ENCODE measurements at places on chromosomes 12 and 14.

GRCh38 chr14:54803396-54803795, 99.2 kb downstream of the GCH1 start:
- no peak for DNase-seq

DNA sequence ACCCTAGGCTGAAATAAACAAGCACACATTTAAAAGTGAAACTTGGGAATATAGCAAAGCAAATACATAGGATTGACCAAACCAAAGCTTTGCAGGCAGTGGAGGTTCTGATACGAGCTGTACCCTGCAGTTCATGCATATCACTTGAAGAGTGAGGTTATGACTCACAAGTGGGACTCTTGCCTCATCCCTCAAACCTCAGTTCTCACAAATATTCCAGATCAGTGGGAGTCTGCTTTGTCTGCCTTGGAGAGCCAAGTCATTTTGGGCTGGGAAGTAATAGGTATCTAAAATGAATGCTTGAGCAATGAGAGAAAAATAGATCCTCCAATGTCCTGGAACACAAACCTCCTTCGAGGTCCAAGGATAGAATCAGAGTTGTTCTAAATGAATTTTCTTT, 116.4 kb downstream of the LRIG3 start:
- no peak for DNase-seq

DNA sequence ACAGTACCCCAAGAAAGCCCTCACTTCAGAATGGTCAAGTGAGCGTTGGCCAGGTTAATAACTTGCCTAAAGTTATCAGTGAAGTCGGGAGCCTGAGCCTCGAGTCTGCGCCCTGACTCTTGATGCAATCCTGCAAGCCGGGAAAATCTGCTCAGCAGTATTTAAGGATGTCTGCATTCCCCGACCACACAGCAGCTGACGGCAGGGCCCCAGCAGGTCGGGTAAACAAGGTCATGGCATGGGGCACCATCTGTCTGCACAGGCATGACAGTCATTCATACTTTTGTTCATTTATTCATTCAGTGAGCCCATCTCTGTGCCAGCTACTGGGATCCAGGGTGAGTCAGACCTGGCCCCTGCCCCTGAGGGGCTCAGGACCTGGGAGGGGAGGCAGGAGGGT, 11.1 kb downstream of the ABCB9 start:
- no peak for DNase-seq

- DNase-seq, result no peak
Measured at GRCh38 chr14:78162202-78162601, 8.0 kb upstream of the NRXN3 start.

GRCh38 chr14:99516156-99516870, 35.1 kb downstream of the CCNK start:
- DNase-seq, result no peak

DNA sequence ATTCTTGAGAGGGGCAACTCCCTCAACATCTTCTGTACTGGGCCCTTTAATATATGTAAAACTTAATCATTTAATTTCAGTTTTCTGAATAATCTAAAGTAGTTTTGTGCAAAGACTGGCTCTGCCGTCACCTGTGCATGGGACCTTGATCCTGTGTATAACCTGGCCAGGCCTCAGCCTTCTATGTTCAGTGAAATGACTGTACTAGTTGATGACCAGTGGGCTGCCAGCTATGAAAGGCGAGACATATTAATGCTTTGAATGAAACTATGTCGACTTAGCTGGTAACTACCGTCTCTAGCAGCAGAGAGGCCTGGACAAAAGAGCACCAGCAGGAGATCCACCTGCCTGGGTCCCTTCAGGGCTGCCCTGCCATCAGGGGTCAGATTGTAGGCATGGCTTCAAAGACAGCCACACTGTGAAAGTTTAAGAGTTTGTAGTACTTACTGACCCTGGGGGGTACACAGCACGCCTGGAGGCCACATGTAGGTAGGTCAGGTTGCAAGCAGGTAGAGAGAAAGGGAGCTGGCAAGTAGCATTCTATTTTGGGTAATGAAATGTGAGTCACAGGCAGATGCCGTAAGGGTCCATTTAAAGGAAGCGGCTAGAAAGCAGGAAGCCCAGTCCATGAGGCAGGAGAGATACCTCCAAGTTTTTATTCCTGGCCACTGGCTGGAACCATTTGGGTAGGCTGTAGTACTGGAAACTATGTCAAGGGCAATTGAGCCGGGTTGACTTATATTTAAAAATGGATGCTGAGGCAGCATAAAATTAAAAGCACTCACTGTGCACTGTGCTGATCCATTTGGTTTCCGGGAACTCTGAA, 77.2 kb downstream of the BHLHE41 start:
- no peak for DNase-seq

DNA sequence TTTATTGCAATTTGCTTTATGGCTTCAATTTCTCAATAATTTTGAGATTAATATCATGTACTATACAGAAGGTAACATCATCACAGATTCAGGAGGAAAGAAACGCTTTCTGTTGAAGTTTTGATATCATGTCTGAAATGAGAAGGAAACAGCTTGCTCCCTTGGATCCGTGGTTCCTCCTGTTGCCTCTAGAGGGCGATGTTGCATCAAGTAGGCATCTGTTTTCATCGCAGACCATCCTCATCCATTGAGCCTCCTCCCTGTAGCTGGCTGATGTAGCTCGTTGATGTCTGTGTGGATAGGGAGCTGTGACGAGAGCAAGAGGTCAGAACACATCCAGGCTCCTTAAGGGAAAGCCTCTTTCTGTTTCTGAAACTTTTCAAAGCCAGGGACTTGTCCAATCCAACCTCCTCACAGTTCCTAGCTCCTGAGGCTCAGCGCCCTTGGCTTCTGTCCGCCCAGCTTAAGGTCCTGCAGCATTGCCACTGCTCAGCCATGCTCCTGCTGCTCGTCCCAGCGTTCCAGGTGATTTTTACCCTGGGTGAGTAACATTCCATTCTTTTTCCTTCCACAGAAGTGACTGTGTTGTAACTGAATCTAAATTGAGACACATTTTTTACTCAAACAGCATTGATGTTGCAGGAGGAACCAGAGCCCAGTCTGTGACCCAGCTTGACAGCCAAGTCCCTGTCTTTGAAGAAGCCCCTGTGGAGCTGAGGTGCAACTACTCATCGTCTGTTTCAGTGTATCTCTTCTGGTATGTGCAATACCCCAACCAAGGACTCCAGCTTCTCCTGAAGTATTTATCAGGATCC, 304.8 kb upstream of the OR4E1 start:
- no peak for DNase-seq

DNA sequence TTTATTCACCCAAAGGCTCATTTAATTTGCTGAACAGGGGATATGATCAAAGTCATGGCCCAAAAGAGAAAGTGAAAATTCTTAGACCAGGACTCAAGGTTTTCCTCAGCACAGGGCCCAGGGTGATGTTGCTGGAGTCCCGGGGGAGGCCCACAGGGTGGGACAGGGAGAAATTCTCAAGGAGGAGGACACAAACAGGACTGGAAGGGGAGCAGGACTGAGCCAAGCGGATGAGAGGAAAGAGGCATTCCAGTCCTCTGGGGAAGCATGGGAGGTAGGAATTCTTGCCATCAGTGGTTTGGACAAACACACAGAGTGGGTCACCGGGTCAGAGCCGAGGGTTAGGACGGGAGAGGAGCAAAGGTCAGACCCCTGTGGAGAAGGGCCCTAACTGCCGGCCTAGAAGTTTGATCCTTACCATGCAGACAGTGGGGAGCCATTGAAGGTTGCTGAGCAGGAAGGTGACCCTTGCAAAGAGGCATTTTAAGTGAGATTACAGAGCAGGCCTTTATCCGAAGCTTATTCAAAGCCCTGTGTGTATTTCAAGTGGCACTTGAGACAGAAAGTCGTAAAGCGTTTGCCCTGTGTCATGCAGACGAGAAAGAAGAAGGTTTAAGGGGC, 68.4 kb upstream of the PTGR2 start:
- DNase-seq, result no peak

DNA sequence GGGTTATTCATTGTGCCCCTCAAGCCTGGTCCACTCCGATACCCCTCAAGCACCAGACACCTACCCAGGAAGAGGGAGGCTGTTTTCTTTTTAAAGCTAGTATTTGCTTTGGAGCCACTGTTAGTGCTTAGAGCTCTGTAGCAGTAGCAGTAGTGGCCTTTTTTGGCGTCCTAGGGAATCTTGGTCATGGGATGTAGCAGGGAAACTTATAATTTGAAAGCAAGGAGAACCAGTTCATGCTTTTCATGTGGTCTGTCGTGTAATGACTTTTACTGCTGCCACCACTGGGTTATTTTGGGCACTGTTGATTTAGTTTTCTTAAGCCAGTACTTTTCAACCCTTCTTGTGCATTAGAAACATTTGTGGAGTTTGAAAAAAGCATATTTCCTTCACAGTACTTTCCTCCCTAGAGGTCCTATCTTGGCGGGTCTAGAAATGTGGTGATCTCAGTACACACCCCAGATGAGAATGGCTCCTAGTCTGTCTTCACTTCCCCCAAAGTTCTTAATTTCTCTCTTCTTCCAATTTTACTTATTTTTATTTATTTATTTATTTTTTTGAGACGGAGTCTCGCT, 49.7 kb downstream of the MARK3 start:
- no peak for DNase-seq

DNA sequence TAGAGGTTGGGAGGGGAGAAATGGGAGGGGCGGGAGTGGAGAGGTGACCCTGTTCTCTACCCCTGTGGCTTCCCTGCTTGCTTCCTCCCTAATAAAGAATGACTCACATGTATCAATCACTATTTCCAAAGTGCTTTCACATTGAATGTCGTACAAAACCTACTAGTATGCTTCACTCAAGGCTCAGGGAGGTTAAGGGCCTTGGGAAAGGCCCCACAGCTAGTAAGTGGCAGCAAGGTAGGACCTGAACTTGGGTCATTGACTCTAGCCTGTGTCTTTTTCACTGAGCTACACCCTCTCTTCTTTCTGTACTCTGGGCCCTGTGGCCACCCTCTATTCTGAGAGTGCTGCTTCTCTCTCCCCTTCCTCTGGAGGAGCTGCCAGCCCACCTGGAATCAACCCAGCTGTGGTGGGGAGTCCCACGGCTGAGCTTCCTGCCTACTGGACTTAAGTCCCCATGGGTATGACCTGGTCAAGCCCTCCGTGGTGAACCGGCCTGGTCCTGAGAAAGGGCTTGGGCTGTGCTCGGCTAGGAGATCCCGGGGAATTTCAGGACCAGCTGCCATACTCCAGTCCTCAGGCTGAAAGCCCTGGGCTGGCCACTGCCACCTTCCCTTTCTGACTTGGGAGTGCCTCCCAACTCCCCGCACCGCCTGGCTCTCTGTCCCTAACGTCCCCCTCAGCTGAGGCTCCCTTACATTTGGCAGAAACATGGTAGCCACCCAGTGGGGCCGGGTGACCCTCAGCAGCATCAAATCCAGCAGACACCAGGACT, 13.0 kb downstream of the SLC48A1 start:
- DNase-seq, result no peak

GRCh38 chr12:130064999-130065398, 97.3 kb upstream of the FZD10 start:
- DNase-seq, result no peak

- no peak for DNase-seq
Measured at GRCh38 chr12:23356440-23356839, 593.0 kb downstream of the SOX5 start.

DNA sequence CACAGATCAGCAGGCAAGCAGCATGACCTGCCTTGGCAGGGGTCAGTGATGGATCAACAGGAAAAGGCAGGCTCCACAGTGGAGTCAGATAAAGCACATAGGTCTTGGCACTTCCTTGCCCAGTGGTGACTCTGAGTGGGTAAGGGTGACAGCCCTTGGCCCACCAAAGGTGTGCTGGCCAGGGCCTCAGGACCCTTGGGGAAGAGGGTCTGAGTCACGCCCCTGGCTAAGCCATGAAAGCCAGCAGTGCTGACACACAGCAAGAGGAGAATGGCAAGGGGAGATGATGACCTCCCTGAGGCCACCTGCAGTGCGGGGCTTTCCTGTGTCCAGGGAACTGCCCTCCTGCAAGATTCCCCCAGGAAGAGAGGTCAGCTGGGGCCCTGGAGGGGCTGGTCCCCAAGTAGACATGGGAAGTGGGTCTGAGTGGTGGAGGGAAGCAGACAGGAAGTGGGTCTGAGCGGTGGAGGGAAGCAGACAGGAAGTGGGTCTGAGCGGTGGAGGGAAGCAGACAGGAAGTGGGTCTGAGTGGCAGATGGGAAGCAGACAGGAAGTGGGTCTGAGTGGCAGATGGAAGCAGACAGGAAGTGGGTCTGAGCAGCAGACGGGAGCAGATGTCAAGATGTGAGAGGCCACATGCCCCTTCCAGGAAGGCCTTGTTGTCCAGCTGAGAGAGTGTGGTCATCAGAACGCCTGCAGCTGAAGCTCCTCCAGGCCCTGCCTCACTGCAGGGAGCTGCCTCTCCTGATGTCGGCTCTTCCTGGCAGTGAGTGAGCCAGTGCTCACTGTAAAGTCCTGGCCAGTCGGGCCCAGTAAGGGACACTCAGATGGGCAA, 34.8 kb downstream of the DIO3 start:
- no peak for DNase-seq

DNA sequence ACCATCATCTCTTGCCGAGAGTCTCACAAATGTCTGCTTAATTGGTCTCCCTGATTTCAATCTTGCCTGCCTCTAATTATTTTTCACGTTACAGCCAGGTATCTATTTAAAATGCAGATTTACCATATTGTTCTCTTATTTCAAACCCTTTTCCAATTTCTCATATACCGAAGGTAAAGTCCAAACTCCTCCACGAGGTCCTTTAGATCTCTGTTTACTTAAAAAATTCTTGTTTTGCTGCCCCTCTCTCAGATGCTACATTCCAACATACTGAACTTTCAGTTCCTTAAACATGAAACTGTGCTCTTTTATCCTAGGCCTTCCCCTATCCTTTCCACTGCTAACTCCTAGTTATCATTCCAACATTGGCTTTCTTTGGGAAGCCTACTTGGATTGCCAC, 363.9 kb downstream of the CEP128 start:
- DNase-seq, result no peak

DNA sequence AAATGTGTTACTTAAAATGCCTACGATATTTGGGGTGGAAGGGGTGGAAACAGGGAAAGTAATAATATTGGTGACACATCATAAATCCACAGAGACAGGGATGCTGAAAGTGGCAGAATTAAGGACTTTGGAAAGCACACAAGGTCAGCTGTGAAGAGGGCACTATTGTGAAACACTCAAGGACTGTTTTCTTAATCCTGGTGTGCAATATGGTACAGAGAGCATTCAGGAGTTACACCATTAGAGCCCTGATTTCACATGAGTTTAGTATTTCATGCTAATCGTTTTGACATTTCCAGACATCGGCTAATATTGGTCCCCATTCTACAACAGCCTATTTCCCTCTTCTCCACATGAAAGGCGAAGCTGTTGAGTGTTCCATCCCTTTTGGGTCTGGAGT, 219.2 kb downstream of the MSRB3 start:
- no peak for DNase-seq

GRCh38 chr12:19223695-19224094, 94.2 kb downstream of the PLEKHA5 start:
- no peak for DNase-seq

- DNase-seq, result no peak
Measured at GRCh38 chr12:1122786-1123185, 131.8 kb downstream of the ERC1 start.

DNA sequence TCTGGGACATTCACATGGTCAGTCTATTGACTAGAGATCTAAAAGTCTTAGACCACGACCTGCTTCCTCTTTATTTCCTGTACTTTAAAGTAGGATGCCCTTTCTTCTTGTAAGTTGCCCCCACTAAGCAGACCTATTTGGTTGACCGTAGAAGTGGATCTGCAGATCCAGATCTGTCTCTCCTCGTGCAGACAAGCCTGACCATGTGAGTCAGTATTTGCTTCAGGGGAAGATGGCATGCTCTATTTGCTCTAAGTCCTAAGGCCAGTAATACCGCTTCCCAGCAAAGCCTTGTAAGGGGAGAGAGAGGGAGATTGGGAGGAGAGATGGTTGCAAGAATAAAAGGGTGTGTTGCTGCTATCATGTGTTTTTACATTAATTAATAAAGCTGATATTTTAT, 46.8 kb downstream of the KCNC2 start:
- DNase-seq, result no peak

GRCh38 chr12:113971392-113971791, 5.3 kb upstream of the RBM19 start:
- DNase-seq, result no peak
